ENCODE measurements at places on chromosomes 2 and 18.

GRCh38 chr2:40592218-40592617, 140.3 kb upstream of the SLC8A1 start:
- peak; percentile 67 for DNase-seq

- DNase-seq: no peak
These were observed 25.8 kb downstream of the ZC3H6 start for GRCh38 chr2:112301171-112301584.

DNA sequence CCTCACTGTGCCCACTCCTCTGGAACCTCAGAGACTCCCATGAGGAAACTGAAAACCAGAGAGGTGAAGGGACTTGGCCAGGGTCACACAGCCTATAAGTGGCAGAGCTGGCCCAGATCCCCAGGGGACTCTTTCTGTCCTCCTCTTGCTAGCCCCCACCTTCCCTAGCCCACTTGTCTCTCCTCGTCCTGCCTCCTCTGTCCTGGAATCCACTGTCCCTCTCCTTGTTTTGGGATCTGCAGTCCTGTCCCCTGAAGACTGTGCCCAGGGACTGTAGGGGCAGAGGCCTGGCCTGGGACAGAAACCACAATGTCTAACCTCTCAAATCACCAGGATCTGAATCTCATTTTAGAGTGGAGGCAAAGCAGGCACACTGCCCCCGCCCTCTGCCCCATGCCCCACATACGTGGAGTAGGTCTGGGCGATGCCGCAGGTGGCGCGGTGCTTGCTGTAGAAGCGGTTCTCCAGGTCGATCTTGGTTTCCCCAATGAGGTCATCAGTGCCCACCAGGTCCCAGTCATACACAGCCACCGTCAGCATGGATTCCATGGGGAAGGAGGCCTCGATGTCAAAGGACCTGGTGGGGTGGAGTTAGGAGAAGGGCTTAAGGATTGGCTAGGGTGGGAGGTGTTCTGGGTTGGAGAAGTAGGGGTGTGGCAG, 12.5 kb downstream of the OTOF start:
- no peak for DNase-seq

GRCh38 chr2:129061069-129061768, 742.6 kb upstream of the HS6ST1 start:
- peak; percentile 78 for DNase-seq
